ENCODE measurements at places on chromosomes 5 and 9. TPM values are rescaled to one million over a fixed set of nuclear protein-coding genes. Genes with fewer than 3 reads are reported as not detected.

- DNase-seq: no peak
Observed at GRCh38 chr5:130452744-130453143, 548.5 kb downstream of the CHSY3 start.

The ZNF454 gene
- 9.3 TPM for total RNA-seq

The FGD3 gene
- total RNA-seq: 1.2 TPM

The WHRN gene
- 3.2 TPM for total RNA-seq

DNA sequence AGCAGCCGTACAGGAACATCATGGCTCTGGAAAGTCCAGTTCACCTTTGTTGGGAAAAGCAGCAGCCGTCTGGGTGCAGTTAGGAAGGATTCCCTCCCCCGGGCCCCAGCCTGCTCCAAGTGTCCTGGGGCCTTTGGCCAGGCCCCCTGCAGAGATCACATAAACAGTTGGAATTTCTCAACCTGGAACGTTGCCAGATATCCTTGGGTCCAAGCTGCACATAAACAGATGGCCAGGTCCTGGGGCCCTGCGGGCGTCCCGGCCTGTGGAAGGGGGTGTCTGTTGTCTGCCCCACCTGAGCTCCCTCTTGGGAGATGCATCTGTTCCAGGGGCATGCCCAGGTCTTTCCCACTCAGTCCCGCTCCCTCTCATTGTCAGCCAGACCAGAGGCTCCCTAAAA, 92.7 kb downstream of the COL5A1 start:
- no peak for DNase-seq

The IFNA13 gene
- not detected for total RNA-seq

GRCh38 chr5:1366514-1366913, 21.6 kb upstream of the CLPTM1L start:
- DNase-seq: no peak

The TMEM161B gene
- total RNA-seq: 21.5 TPM

DNA sequence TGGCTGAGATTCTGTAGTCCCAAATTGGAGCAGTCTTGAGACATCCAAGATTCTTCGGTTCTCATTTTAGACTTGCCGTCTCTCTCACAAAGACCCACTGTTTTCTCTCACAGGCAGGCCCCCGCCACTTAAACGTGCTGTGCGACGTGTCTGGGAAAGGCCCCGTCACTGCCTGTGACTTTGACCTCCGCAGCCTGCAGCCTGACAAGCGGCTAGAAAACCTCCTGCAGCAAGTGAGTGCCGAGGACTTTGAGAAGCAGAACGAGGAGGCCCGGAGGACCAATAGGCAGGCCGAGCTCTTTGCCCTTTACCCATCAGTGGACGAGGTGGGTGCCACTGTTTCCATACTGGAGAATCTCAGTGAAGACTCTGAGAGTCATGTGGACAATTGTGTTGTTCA, 97.2 kb downstream of the DOCK8 start:
- no peak for DNase-seq
